ENCODE measurements at places on chromosomes 16 and 17.

DNA sequence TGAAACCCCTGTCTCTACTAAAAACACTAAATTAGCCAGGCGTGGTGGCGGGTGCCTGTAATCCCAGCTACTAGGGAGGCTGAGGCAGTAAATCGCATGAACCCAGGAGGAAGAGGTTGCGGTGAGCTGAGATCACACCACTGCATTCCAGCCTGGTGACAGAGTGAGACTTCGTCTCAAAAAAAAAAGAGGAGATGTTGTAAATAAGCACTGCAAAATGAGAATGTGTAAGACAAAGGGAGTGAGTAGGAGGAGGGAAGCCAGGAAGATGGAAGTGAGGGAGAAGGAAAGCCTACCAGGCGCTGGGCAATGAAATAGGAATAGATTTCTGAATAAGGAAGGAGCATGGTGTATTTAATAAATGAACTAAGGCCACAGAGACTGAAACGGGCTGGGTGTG lies 8.7 kb upstream of the PRPF8 start:
- DNase-seq: no peak

GRCh38 chr16:57624044-57624688 lies 4.3 kb upstream of the ADGRG1 start:
- DNase-seq: no peak

- DNase-seq: peak; percentile 53
Measured at GRCh38 chr17:37490022-37490587, 414 bp downstream of the DUSP14 start.

DNA sequence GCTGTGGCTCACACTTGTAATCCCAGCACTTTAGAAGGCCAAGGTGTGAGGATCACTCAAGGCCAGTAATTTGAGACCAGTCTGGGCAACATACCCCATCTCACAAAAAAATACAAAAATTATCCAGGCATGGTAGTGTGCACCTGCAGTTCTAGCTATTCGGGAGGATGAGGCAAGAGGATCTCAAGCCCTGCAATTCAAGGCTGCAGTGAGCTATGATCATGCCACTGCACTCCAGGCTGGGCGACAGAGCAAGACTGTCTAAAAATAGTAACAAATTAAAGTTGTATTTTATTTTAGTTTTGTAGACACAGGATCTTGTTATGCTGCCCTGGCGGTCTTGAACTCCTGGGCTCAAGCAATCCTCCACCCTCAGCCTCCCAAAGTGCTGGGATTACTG lies 18.2 kb downstream of the USP31 start:
- DNase-seq: no peak

- DNase-seq: no peak
Measured at GRCh38 chr16:67146523-67147357, 4.1 kb downstream of the B3GNT9 start.

- no peak for DNase-seq
Measured at GRCh38 chr17:1541367-1541904, 21.2 kb downstream of the PITPNA start.

GRCh38 chr16:84049403-84050060 lies 6.9 kb upstream of the SLC38A8 start:
- no peak for DNase-seq

DNA sequence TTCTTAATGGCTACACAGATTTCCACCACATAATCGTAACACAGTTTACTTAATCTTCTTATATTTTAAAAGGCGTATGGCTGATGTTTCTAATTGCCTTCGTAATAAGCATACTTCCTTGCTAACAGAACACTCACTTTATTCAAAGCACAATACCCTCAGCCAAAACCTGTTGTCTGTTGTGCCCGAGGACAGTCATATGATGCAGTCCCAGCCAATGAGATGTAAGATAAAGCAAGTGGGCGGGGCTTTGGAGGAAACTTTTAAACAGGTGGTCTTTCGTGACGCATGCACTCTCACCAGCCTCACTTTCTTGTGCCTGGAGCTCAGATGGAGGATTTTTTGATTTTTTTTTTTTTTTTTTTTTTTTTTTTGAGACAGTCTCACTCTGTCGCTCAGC lies 174.1 kb downstream of the ZFHX3 start:
- no peak for DNase-seq

DNA sequence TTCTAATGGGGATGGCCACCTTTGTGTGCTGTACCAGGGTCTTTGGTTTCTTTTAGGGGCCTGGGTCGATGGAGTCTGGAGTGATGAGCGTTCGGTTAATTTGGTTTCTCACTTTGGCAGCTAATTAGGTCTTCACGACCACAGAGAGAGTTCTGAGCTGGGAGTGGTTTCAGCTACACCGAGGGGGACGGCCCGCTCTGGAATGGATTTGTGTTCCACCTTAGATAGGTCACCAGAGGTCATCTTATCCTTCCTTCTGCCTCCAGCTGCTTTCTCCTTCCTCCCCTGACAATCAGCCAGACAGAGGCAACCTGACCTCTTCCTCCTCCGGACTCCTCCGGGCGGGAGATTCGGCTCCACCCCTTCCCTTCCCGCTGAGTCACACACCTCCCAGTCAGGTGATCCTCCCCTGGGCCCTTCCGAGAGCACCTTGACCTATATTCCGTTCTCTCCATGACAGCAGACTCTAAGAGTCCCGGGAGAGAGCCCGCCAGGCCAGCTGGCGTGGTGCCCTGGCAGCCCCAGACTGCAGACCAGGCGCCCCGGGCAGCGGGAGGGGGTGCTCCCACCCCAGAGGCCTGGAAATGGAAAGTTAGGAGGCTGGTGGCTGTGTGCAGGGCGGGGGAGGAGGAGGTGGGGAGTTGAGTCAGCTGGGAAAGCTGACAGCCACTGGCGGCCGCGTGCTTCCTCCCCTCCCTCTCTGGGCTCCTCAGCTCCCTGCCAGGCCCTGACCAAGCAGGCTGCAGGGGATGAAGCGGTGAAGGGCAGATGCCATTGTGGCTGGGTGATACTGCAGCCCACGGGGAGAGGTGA lies 44.7 kb downstream of the CHD9 start:
- peak; percentile 38 for DNase-seq

DNA sequence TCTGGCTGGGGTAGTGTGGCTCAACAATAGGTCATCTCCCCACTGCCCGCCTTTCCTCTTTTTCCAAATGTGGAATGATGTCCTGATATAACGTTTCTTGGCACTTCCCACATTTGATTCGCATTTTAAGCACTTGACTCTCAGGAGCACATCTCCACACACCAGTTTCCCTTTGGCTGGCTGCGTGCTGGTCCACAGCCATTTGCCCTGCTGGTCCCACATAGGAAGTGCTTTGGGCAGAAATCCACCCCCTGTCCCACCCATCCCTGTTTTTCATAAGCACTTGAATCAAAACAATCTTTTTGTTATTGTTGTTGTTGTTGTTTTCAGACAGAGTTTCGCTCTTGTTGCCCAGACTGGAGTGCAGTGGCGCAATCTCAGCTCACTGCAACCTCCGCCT lies 24.0 kb upstream of the TNFRSF13B start:
- no peak for DNase-seq

- DNase-seq: no peak
Measured at GRCh38 chr16:68086336-68086841, 1.2 kb downstream of the NFATC3 start.

DNA sequence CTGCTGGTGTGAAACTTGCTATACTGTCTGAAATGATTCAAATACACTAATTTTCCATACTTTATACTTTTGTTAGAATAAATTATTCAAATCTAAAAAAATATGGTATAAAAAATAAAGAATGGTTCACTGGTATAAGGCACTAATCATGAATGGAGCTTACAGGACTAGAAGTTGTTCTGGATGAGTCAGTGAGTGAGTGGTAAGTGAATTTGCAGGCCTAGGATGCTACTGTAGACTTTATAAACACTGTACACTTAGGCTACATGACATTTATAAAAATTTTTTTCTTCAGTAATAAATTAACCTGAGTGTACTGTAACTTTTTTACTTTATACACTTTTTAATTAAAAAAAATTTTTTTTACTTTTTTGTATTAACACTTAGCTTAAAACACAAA lies 95.5 kb downstream of the MAP2K4 start:
- DNase-seq: no peak

DNA sequence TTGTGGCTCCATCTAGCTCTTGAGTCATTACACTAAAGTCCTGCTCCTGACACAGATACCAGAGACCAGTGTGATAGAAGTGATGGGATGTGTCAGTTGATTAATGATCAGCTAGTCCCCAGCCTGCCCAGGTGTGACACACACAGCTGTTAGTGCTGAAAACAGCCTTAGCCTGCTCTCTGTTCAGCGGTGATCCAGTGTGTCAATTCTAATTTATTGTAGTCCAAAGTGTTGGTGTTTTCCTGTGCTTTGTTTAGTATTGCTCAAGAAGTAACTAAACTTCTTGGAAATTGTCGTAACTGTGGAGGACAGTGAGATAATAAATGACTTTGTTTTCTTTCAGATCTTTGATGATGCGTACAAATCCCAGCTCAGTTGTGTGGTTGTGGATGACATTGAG lies 92.3 kb downstream of the WNT3 start:
- DNase-seq: no peak

DNA sequence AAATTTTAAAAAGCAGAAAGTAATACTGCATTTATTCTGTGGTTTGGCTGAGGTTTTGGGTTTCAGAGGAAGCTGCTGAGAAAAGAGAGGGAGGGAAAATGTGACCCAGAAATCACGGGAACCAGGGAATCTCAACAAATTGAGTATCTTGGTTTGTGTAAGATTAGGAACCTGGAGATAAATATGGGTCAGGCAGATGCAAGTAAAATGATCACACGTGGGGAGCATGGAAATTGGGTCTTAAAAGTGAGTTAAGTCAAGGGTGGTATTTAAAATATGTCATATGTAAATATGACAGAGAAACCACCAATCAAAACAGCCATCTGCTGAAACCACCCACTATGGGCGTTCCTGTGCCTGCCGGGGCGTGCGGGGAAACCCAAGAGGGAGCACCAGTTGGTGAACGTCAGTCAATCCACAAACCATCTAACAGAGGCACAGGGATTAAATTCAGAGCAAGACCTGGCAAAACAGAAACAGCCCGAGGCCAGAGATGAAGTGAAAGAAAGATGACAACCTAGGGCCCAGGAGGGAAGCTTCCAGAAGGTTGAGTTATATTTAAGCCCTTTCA lies 33.4 kb downstream of the CDH13 start:
- DNase-seq: no peak

- DNase-seq: no peak
Measured at GRCh38 chr16:73306901-73307413, 259.0 kb upstream of the ZFHX3 start.

- DNase-seq: no peak
Measured at GRCh38 chr17:9936095-9936494, 31.0 kb upstream of the RCVRN start.

GRCh38 chr17:48262982-48263730 lies 155.6 kb downstream of the SNX11 start:
- DNase-seq: no peak

DNA sequence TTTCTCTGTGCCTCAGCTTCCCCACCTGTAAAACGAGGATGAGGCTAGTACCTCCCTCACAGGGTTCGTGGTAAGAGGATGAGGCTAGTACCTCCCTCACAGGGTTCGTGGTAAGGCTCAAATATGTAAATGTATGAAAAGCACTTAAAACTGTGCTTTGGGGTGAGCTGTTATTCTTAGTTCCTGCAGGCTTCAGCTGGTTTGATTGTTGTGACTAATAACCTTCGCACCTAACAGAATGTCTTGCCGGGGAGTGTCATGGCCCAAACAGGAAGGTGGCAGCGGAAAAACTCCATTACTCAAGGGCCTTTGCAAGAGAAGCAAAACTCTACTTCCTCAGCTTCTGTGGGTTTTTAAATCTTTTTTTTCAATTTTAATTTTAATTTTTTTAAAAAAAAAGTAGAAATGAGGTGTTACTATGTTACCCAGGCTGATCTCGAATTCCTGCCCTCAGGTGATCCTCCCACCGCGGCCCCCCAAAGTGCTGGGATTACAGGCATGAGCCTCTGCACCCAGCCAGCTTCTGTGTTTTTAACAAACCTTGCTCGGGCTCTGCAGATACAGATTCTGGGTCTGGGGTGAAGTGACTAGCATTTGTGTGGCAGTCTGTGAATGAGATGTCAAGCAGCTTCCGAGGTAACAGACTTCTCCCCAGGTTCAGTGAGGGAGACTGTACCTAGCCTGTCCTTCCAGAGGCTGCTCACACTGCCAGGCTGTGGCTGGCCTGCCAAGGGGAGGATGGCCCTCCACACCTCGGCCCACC lies 103.0 kb downstream of the RAB11FIP4 start:
- peak; percentile 48 for DNase-seq

Data from GM12892 (cell line).